CMK (cell line): ENCODE measurements at places on chromosomes 2 and 18.
A peak's percentile ranks its signal among the peaks of the same experiment; 100 is the strongest.

DNA sequence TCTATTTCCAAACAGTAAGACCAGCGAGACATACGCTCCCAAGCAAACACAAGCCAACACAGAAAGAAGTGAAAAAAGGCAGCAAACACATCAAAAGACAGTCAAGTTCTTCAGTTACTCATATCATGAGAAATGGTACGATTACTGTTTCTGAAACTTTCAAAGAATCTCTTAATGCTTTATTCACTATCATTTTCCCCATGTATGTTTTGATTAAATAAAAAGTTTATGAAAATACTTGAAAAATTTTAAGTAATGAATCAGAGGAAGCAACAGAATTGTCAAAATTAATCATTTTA is 114.9 kb downstream of the HDAC4 start:
- no peak for DNase-seq

DNA sequence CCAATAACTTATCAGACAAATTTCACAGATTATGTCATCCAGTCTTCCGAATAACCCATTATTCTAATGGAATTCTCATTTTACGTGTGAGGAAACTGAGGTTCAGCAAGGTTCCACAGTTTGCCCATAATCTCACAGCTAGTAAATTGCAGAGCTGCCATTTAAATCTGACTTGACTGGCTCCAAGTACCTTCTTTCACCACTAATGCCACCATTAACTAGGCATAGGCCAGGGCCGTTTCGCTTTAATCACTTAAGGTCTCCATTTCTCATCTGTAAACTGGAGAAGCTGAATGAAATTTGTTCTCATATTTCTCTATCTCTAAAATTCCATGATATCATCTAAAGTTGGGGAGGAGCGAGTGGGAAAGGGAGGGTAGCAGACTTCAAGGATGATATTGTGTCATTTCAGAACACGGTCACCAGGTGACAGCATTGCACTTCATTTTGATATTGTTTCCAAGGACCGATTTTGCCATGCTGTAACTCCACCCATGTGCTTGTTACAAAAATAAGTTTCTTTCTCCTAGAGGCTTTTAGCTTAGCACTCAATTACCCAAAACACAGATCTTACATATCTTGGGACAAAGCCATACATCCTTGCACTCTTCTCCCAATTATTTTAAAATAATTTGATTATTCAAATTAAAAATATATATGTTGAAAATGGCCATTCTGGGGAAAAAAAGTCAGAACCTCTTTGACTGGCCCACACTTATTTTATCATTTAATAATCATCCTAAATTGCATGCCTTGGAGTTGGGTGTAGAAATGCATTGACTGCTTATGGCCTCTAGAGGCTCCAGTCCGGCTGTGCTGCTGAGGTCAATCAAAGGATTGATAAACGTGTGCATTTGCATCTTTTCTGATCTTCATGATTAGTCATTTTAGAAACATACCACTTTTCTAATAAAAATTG is 123.8 kb downstream of the AKAIN1 start:
- no peak for DNase-seq

DNA sequence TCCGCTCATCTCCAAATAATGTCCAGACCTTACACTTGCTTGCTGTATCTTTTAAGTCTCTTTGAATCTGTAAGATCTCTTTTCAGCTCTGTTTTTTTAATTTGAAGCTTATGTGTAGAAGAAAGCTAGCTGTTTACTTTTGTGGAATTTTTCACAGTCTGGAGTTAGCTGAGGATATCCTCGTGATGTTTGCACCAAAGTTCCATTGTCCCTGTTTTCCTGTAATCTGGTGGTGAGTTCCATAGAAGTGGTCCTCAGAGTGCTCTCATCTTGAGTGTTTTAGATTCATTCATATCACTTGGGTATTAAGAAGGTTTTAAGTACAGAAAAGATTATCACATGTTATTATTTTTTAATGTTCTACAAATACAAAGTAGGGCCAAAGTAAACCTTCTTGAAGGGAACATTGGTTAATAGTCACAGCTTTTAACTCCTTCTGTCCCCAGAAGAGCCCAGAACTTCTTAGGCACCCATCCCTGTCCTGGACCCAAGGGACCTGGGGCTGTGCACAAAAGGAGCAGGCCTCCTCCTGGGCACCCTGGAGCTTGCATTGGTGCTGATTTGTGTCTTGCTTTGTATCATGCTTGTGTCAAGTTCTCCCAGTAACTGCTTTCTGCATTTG is 15.0 kb downstream of the MLPH start:
- DNase-seq, result no peak

DNA sequence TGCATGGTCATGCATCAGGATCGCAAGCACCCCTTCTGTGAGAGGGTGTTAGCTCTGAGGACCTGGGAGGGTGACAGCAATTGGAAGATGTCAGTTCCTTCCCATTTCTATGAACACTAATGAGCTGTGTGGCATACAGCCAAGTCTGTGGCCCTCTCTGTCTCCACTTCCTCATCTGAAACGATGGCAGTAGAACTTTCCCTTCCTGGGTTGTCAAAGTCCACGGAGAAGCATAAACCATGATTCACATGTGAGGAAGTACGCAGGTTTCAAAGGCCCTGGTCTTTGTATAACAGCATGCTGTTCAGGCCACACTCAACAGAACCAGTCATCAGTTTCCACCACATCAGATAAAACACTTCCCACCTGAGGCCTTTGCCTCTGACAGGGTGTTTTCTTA is 167.4 kb upstream of the RAB6C start:
- no peak for DNase-seq

DNA sequence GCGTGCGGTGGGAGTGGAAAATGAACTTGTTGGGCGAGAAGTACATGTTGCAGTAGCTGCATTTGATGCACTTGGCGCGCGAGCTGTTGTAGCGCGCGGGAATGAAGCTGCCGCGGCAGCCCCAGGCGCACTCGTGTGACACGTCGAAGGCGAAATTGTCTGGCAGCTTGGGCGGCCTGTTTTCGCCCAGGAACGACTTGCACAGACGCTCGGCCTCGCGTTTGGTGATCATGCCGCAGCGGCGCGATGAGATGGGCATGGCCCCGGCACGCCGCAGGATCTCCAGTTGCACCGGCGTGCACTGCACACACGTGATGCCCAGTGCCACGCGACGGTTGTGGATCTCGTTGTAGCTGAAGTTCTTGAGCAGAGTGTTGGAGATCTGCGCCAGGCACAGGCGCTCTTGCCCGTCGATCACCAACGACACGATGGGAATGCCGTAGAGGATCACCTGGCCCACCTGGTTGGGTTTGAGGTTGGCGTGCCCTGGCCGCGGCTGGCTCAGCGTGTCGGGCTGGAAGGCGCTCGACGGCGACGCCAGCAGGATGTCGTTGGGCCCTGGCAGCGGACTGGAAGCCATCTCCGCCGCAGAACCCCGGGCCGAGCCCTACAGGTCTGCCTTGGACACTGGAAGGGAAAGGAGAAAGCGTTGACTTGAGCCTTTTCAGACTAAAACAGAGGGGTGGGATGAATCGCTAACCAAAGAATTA is 2.7 kb downstream of the SKOR2 start:
- no peak for DNase-seq

DNA sequence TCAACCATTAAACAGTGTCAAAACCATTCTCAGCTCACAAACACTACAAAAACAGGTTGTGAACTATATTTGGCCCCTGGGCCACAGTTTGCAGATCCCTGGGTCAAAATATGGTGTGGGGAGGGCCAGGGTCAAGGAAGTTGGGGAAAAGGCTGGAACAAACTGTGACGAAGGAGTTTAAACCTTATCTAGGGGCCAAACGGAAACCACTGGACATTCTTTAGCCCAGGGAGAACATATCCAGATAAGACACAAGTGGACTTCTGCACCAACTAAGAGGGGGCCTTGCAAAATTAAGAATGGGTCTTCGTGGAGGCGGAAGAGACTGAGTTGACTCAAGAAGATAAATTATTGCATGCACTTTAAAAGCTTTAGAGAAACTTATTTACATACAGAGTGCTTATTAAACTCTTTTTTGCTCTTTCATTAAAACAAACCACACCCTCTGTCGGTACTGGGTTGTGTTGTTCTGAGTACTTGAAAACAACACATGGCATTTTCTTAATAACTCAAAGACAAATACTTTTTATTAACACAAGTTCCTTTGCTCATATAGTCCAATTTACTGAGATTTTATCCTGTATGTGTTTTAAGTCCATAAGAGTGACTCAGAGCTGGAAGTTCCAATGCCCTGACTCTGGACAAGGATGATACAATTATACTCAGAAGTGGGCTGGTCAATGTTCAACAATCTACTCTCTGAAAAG is 5.3 kb upstream of the ASAP2 start:
- peak; percentile 35 for DNase-seq

DNA sequence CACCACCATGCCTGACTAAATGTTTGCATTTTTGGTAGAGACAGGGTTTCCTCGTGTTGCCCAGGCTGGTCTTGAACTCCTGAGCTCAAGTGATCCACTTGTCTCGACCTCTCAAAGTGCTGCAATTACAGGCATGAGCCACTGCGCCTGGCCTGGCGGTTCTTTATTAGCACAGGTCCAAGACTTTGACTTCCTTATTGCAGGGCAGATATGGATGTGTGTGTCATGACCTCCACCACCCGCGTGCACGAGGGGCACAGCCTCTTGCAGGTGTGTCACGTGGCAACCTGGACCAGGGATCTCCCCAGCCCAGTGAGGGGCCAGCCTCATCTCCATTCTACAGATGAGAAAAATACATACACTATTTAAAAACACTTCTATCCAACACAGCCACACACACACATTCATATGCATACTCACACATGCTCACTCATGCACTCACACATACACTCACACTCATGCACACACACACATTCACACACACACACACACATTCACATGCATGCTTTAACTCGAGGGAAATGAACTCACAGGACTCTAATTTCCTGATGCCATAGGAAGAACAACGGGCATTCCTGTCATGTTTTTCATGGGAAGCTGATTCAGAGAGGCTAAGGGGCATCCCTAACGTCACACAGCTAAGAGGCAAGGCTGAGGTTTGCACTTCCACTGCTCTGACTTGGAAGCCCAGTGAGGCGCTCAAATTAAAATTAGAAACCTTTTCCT is 38.8 kb downstream of the RRM2 start:
- no peak for DNase-seq
